ENCODE measurements at places on chromosomes 13 and 19.

GRCh38 chr13:32682740-32683139 is 96.5 kb downstream of the PDS5B start:
- DNase-seq, result no peak

DNA sequence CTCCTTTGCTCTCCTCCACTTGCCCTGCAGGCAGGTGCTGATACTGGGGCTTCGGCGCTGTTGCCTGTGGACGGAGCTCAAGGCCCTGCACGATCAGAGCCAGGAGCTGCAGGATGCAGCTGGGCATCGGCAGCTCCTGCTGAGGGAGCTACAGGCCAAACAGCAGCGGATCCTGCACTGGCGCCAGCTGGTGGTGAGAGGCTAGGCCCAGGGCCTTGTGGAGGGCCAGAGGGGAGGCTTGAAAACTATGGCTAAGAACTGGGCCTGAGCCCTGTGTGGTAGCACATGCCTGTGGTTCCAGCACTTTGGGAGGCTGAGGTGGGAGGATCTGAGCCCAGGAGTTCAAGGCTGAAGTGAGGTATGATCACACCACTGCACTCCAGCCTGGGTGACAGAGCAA is 6.3 kb downstream of the HAUS5 start:
- no peak for DNase-seq

- DNase-seq, result no peak
Measured at GRCh38 chr13:104833221-104833620, 1702.2 kb downstream of the EFNB2 start.

DNA sequence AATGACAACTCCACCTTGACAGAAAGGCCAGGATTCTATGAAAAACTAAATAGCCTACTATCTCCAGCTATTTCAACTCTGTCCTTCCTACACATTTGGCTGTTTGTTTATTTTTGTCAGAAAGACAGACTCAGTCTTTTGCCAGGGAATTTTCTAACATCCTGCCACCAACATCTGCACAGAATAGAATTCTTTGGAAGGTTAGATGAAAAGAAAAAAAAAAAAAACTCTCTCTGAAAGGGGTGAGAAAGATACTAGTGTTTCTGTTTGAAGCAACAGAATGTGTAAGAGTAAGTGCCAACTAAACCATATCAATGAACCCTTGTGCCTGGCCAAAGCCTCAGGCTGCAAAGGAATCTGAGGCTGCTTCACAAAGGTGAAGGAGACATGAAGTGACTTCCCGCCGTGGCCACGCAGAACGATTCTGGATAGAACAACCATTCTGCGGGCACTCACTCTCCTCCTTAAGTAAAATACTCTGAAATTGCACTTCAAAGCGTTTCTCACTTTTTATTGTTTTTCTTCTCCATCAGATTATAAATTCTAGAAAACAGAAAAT is 498.2 kb downstream of the IRS2 start:
- no peak for DNase-seq

DNA sequence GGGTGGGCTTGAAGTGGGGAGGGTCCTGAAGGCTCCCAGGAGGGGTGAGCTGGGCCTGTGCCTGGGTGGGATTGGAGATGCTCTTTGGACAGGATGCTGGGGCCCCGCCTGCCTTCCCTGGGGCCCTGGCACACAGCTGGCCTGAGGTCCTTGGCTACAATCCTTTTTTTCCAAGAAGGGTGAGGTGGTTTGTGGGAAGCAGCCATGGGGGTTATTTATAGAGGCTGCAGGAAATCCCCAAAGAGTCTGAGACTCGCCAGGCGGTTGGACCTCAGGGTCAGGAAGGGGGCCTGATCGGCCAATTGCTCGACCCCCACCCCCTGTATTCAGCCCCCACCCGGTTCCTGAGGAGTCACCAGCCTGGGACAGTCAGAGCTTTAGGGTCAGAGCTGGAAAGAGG is 10.0 kb downstream of the GTPBP3 start:
- DNase-seq, result no peak

DNA sequence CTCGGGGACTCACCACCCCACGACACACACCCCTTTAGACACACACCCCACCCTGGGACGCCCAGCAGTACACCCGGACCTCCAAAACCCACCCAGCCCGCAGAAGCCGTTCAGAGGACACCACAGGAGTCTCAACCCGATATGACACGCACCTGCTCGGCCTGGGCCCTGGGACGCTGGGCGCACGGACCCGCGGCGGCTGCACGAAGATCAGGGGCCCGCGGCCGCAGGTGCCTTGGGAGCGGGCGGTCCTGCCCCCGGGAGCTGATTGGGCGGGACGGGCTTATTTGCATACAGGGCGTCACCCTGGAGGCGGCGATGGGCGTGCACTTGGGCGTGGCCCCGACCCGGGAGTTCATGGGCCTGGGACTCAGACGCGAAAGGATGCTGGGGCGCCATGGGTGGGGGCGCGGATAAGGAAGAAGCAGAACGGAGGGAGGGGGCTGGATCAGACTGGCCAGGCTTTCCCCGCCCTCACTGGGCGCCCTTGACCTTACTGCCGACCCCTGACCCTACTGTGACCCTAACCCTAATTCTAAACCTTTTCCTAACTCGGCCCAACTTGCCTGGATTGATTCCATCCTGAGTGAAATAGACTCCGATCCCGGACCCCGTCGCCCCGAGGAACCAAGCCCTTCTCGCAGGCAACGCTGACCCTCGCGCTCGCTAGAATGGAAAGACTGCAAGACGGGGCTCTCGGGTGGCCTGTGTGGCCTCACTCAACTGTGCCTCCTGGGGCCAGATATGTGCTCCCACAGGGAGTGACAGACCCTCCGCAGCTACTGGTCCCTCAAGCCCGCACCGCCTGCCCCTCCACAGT is at the start of gene MEF2B:
Gene MEF2B (minus strand): TSS at position 211 of the 820 bp plus-strand sequence. CDS start 19,528 bp downstream, outside the sequence.
- DNase-seq, result peak; percentile 26

GRCh38 chr13:48000559-48001113 is 437 bp downstream of the SUCLA2 start:
- peak; percentile 1 for DNase-seq

GRCh38 chr13:46097663-46098062 is 7.2 kb downstream of the CPB2 start:
- no peak for DNase-seq

- DNase-seq, result peak; percentile 80
Measured at GRCh38 chr19:4811328-4812131, 20.0 kb downstream of the TICAM1 start.

- DNase-seq, result peak; percentile 55
Measured at GRCh38 chr19:35986664-35987570, 8.1 kb upstream of the SDHAF1 start.

DNA sequence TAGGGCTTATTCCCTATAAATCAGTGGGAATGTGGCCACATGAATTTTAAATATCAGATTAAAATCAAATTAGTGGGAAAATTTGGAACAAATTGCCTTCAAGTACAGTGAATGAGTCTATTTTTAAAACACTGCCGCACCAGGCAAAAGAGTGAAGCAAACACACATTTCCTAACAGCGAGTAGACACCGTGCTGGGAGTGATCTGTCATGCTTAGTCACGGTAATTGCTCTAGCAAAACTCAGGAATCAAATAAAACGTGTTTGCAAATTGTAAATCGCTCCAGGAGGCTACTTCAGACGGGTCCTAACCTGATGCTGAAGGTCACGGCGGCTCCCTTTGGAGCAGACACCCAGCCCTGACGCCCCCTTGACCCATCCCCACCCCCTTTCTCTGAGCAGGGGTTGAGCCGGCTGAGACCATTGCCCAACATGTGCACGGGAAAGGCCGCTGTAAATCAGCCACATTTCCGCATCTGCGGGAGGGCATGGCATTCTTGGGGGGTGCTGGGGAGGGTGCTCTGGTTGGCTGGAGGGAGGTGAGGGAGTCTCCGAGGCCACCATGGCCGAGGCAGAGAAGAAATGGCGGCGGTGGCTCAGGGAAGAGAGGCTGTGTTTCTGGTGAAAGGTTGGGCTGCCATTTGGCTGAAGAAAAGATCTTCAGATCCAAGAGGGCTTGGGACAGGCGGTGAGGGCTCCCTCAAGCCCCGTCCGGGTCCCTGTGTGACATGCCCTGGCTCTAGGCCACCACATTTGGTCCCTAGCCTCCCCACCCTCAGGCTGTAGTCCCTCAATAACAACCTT is 8.9 kb downstream of the CEBPA start:
- DNase-seq, result peak; percentile 89

GRCh38 chr19:34173193-34173956 is 1.1 kb downstream of the LSM14A start:
- peak; percentile 13 for DNase-seq

GRCh38 chr13:98585946-98586345 is 9.0 kb upstream of the STK24 start:
- DNase-seq, result no peak

DNA sequence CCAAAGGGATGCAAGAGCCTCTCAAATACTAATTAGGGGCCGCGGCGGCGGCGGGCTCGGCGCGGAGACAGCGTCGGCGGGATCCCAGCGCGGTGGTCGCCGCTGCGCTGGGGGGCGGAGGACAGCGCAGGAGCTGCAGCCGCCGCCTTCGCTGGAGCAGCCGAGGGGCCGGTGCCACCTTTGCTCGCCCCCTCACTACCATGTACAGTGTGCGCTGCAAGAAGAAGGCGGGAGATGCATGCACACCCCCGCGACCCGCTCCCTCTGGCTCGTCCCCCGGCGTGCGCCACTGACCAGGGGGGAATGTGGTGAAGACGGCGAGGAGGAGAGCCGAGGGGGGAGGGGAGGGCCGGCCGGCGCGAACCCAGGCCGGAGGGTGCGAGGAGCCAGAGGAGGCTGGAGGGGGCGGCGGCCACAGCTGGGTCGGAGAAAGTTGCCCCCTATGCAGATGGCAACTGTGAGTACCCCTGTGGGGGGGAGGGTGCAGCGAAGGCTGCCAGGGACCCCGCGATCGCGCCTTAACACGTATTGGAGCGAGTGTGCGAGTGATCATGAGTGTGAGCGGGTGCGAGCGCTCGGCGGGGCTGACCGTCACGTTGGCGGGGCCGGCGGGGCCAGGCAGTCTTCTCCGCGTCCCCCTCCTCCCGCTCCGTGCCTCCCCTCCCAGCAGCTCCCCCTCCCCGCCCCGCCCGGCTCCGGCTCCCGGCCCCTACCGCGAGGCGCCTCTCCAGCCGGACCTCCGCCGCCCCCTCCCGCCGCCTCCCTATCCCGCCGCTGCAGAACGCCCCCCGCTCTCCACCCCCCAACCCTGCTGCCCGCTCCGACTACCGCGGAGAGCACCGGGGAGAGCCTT is 808 bp downstream of the SLITRK5 start:
- no peak for DNase-seq

- DNase-seq, result no peak
Measured at GRCh38 chr13:100773429-100773828, 98.8 kb upstream of the TMTC4 start.

DNA sequence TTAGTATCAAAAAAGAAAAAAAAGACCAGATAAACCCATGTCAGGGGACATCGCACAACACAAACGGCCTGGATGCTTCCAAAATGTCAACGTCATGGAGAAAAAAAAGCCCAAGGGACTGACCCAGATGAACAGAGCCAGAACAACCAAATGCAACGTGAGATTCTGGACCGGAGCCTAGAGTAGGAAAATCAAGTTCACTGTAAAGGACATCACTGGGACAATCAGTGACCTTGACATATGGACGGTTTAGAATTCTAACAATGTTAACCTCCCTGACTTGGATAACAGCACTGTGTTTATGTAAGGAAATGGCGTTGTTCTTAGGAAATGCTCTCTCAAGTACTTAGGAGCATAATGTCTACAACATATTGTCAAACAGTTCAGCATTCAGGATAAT is 15.1 kb upstream of the EMP3 start:
- no peak for DNase-seq

DNA sequence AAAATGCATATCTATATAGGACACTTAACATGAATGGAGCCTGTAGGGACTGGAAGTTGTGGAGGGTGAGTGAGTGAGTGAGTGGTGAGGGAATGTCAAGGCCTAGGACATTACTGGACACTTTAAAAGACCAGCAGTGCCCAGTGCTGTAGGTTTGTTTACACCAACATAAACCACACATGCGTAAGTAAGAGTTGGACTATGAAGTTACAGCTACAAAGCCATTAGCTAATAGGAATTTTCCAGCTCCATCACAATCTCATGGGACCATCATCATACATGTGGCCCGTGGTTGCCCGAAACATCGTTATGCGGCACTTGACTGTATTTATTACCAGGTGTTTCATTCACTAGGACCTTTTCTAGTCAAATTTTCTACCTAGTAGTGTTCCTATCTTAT is 49.2 kb downstream of the LATS2 start:
- no peak for DNase-seq

DNA sequence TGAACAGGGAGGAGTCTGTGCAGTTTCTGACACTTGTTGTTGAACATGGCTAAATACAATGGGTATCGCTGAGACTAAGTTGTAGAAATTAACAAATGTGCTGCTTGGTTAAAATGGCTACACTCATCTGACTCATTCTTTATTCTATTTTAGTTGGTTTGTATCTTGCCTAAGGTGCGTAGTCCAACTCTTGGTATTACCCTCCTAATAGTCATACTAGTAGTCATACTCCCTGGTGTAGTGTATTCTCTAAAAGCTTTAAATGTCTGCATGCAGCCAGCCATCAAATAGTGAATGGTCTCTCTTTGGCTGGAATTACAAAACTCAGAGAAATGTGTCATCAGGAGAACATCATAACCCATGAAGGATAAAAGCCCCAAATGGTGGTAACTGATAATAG is 16.1 kb downstream of the CEACAM6 start:
- no peak for DNase-seq

DNA sequence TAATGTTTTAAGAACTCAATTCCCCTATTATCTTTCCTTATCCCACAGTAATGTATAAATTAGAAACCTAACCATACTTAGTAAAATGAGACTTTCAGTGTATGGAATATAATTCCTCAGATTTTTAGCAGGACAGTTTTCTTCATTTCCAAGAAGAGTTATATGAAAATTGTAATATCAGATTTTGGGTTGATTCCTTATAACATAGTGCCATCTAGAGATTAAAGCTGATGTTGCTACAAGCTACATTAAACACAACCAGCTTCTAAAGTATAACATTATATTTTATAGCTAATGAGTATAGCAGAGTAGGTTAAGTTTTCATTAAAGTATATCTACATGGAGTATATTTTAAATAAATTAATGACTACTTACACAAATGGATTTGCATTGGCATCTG is 99.7 kb upstream of the MIR17HG start:
- no peak for DNase-seq

GRCh38 chr13:30796132-30796572 is 60.8 kb downstream of the ALOX5AP start:
- DNase-seq, result peak; percentile 45

- no peak for DNase-seq
Measured at GRCh38 chr19:45876161-45876410, 9.9 kb downstream of the IRF2BP1 start.

- peak; percentile 85 for DNase-seq
Measured at GRCh38 chr19:6774821-6775707, 2.6 kb downstream of the VAV1 start.
